T-helper 2 cell treated with Interferon-gamma antibody and Interleukin-4, amounts not matched to agents 5 μg/mL and 100 μg/mL, for 36 hours (primary cell): ENCODE measurements at places on chromosomes 2 and 18.

GRCh38 chr2:26185954-26186770 is 13.3 kb downstream of the GAREM2 start:
- DNase-seq: no peak

GRCh38 chr18:21703241-21703820 is 1.2 kb downstream of the ABHD3 start:
- peak; percentile 23 for DNase-seq

DNA sequence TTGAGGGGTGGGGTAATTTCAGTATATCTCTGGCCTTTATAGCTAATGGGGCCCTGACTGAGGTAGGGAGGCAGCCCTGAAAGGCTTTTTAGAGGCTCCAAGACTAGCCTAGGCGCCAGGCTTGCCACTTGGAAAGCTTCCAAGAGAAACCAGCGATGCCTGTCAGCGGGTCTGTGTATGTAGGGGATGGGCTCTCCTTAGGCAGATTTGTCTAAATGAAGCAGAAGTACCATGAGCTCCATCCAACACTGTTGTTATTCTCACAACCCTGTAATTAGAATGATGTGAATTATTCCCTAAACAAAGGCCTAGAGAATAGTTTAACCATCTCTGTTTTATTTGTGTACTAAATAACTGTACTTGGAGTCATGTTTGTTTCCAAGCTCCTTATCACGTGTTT is 138.1 kb downstream of the B3GNT2 start:
- DNase-seq: no peak

- no peak for DNase-seq
Measured at GRCh38 chr18:61157451-61157850, 175.8 kb upstream of the CDH20 start.

DNA sequence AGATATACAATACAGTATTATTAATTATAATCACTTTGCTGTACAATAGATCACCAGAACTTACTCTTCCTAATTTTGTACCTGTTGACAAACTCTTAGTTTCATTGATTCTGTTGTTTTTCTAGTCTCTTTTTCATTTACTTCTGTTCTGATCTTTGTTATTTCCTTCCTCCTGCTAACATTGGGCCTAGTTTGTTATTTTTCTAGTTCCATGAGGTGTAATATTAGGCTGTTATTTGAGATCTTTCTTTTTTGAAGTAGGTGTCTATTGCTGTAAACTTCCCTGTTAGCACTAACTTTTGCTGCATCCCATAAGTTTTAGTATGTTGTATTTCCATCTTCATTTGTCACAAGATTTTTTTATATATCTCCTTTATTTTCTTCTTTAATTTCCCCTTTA is 55.1 kb downstream of the LIMS1 start:
- DNase-seq: no peak

- no peak for DNase-seq
Measured at GRCh38 chr18:14098428-14098827, 33.8 kb downstream of the ZNF519 start.

DNA sequence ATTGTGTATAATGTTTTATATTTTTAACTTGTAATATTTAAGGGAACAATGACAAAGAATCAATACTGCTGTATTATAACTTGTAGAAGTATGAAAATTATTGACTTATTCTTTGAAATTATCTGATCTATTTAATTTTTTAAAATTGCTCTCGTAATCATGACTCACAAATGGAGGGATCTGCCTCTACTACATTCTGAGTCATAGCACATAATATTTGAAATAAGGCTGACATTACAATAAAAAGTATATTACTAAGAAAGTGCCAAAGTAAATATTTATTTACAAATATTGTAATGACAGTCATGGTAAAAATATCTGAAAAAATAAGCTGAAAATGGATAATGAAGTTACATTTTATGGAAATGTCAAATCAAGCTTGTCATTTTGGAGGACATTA is 1144.6 kb upstream of the CDH2 start:
- no peak for DNase-seq

DNA sequence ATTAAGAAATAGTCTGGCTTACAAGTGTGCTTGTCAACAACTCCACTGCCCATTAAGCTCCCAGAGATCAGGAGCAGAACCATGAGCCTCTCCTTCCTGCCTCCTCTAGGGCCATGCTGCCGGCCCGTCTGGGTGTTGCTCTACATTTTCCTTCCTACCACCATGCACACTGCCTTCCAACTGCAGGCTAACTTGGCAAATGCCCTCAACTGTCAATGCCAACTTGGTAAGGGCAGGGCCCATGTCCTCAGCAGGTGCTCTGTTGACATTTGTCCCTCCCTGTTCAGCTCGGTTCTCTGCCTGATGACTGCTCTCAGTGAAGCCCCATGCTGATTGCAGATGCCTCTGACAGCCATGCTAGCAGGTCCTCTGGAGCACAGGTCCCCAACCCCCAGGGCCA is 345.2 kb downstream of the ALK start:
- no peak for DNase-seq

- peak; percentile 72 for DNase-seq
Measured at GRCh38 chr2:11344342-11344955, at the start of gene ROCK2. Gene ROCK2, minus strand, starts transcription at chr2:11344636. Its CDS starts 500 bp downstream, at chr2:11344136.

DNA sequence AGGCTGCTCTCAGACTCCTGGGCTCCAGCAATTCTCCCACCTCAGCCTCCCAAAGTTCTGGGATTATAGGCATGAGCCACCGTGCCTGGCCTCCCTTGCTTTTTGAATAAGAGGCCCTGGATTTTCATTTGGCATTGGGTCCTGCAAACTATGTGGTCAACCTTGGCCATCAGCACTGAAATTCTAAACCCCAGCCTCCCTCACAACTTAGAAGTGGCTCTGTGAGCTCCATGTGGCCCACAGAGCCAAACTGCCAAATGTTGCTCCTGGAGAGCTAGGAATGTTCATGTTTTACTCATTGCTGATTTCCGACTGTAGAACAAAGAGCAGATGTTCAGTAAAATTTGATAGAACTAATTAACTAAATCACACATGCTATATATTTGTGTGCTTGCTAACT is 210.6 kb upstream of the AGAP1 start:
- DNase-seq: no peak

DNA sequence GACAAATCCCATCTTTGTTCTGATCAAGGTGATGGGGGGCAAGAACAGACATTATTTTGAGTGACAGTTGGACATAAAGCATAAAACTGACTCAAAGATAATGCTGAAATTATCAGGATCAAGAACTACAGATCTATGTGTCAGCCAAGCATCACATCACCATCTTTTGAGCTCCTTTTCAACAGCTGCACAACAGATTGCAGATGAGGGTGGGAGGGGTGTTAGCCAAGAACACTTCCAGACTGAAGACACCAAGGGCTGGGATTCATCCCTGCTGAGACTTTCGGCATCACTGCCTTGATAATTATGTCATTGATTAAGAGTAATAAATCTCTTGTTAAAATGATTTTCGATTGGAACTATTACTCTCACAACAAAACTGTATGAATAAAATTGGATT is 191.5 kb upstream of the NETO1 start:
- DNase-seq: no peak

DNA sequence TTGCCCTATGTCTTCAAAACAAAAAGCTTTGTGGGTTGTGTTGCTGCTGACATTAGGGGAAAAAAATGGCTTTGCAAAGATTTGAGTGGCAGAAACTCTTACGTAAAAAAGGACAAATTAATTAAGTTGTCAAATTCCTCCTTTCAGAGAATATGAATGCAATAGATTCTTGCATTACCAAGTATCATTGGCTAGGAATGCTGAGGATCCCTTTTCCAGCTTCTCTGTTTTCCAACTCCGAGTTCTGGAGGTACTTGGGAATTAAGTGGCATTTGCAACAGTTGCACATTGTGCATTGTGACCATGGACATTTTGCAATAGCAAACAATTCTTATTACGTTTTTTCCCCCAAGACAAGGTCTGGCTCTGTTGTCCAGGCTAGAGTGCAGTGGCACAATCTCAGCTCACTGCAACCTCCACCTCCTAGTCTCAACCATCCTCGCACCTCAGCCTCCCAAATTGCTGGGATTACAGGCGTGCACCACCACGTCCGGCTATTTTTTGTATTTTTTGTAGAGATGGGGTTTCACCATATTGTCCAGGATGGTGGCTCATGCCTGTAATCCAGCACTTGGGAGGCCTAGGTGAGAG is 29.9 kb upstream of the PPP1CB start:
- no peak for DNase-seq

- DNase-seq: no peak
Measured at GRCh38 chr2:183606718-183607085, 482.5 kb downstream of the NUP35 start.

DNA sequence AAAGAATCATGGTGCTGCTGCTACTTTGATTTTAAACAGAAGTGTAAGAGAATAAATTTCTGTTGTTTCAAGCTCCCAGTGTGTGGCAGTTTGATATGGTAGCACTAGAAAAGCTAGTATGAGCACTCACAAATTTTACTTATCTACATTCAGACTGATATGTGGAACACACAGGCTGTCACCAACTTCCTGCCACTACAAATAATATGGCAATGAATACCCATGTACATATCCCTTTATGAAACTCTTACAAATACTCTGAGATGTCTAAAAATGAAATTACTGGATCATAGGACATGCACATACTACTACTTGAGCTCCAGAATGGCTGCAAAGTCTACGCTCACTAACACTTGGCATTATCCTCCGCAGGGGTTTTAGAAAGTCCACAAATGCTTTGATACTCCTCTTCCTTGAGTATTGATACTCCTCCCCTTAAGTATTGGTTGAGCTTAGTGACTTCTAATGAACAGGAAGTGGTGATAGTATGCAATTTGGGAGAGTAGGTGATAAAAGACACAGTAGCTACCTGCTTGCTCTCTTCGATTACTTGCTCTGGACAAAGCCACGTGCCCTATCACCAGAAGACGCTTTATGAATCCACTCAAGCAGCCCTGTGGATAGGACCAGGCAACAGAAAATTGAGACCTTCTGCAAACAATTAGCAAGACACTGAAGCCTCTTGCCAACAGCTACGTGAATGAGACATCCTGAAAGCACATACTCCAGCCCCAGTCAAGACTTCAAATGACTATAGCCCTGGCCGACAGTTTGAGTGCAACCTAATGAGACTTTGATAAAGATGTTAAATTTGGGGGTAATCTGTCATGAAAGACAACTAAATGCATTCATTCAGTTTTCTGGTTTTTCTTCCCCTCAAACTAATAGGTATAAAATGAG is 35.4 kb downstream of the FBXO11 start:
- no peak for DNase-seq

GRCh38 chr18:42977982-42978637 is 137.4 kb downstream of the RIT2 start:
- no peak for DNase-seq

DNA sequence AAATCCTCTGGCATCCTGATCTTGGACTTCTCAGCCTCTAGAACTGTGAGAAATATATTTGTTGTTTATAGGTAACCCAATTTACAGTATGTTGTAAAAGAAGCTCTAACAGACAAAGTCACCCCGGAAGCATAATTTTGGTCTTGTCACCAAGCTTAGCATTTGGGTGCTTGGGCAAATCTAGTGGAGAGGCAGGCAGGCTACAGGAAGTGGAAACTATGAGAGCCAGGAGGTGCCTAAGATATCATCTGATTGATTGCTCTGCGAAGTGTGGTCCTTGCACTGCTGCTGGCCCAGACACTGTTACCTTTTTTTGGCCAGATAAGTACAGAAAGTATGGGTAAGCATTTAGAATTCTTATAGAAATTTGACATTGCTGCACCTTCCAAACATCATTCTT is 102.9 kb downstream of the CDC42EP3 start:
- no peak for DNase-seq

DNA sequence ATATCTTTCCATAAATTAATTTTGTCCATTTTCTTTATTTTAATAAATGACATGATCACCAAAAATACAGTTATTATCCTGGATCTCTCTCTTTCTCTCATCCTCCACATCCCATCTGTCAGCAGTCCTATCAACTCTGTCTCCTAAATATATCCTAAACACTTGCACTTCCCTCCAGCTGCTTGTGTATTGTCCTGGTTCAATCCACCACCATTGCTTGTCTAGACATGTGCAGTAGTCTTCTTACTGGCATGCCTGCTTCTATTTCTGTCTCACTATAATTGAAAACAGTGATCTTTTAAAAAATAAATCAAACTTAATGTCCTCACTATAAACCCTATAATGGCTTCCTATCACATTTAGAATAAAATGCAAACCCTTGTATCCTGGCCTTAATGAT is 2168.6 kb upstream of the PIK3C3 start:
- DNase-seq: no peak

- no peak for DNase-seq
Measured at GRCh38 chr18:34957864-34958259, 83.4 kb upstream of the MAPRE2 start.

DNA sequence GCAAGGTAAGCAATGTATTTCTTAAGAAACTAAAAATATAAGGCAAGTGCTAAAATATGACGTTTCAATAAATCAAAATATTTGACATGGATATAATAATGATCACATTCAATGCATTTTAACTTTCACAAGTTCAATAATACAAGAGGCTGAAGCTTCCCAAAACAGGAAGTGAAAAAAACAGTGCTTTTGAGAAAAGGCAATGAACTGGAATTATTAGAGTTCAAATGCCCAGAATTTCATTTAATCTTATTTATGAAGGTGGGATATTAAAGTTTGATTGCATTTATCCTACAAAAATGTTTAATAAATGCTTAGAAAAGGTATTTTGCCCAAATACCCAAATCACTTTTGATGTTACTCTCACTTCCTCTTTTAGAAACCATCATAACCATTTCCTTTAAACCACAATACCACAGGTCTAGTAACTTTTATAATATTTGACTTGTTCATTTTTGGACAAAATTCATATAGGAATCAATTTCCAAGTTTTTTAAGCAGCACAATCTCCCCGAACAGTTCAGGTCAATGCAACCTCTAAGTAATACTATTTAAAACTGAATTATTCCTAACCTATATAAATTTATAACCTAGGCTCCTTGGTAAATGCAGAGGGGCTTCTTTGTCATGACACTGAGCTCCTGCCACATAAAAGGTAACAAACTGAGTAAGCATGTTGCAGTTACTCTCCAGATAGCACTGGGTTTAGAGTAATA is 2.1 kb downstream of the NCKAP1 start:
- DNase-seq: no peak

- DNase-seq: no peak
Measured at GRCh38 chr2:120233292-120233691, 10.1 kb upstream of the TMEM185B start.

- DNase-seq: no peak
Measured at GRCh38 chr18:62720048-62720447, 4.7 kb downstream of the PHLPP1 start.

GRCh38 chr2:120313695-120314615 is 32.0 kb upstream of the INHBB start:
- DNase-seq: no peak

GRCh38 chr18:13028869-13029268 is 37.7 kb downstream of the CEP192 start:
- DNase-seq: no peak

DNA sequence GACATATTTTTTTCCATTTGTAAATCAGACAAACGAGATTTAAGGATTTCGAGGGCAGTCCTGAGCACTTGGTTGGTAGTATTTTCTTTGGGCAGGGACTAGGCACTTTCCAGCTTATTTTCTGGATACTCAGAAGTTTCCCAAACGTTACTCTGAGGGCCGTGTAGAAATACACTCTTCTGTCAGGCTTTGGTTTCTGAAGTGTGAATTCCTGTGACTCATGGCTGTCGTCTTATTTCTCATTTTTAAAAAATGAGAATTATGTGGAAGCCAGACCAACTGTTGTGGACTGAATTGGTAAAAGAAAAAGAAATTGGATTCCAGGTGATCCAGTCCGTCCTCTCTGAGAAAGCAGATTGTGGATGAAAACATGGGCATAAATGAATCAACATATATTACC is 658.6 kb upstream of the FANCL start:
- DNase-seq: no peak
